ENCODE measurements at places on chromosomes 13 and 19. TPM values are rescaled to one million over a fixed set of nuclear protein-coding genes. Genes with fewer than 3 reads are reported as not detected.

The CC2D1A gene
- 16.3 TPM for polyA plus RNA-seq

The ZNF737 gene
- 13.0 TPM for polyA plus RNA-seq

The LILRB4 gene
- polyA plus RNA-seq = 1.3 TPM

The TSSK6 gene
- polyA plus RNA-seq = 1.2 TPM

The KLF2 gene
- 88.4 TPM for polyA plus RNA-seq

The COX7A1 gene
- polyA plus RNA-seq = 221 TPM

The DACT3 gene
- polyA plus RNA-seq = 13.0 TPM

The DPY19L3 gene
- 21.7 TPM for polyA plus RNA-seq

The SLC25A41 gene
- polyA plus RNA-seq = 0.41 TPM

The LILRB2 gene
- 2.7 TPM for polyA plus RNA-seq

The ZNF665 gene
- polyA plus RNA-seq = 4.4 TPM

The LGI4 gene
- 13.2 TPM for polyA plus RNA-seq

The ZNF541 gene
- 0.12 TPM for polyA plus RNA-seq

The SYCN gene
- not detected for polyA plus RNA-seq

GRCh38 chr13:59806801-59807200 lies 356.9 kb downstream of the DIAPH3 start:
- DNase-seq = no peak

GRCh38 chr19:28242317-28242927 lies 970.5 kb downstream of the UQCRFS1 start:
- DNase-seq = no peak

- DNase-seq = no peak
Measured at GRCh38 chr13:52447815-52448552, 2.5 kb downstream of the VPS36 start.

DNA sequence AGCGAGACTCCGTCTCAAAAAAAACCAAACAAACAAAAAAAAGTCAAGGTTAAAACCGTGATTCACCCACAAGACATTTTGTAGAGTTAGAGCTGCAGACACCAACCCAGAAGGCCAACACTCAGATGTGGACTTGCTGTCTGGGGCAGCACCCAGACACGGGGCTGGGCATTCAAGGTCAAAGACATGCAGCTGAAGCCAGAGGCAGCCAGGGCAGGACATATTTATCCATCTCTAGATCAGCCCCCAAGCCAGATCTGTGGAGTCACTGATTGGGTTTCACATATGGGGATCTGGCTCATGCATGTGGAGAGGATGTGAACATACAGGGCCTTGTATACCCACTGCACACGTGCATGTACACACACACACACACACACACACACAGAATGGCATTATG lies 3.6 kb downstream of the KLK15 start:
- no peak for DNase-seq

DNA sequence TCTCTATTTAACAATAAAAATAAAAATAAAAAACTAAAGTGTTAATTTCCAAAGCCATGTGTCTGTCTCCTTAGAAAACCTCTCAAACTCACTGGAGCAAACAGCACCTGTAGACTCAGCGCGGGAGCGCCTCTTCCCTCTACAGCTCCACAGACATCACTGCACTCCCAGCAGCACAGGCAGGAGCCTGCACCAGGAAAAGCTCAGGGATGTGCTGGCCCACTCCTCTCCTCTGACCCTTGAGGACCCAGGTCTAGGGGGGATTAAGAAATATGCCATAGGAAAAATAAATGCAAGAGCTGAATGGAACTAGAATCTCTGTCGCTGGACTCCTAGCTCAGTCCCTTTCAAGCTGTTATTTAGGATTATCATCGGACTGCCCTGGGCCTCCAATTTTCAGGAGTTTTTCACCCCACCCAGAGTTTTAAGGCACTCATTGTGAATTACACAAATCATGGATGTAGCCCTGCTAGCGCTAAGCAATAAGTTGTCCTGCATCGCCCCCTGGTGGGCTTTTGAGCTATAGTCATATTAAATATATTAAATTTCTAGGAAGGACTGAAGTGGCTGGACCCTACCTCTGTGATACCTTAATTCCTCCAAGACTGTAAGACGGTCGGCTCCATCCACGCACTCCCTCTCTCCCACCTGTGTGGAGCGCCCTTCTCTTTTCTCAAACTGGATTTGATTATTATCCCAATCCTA lies 333.9 kb downstream of the UQCRFS1 start:
- DNase-seq = peak; percentile 70

- DNase-seq = peak; percentile 56
Measured at GRCh38 chr19:2550431-2551171, 74.7 kb downstream of the GADD45B start.

DNA sequence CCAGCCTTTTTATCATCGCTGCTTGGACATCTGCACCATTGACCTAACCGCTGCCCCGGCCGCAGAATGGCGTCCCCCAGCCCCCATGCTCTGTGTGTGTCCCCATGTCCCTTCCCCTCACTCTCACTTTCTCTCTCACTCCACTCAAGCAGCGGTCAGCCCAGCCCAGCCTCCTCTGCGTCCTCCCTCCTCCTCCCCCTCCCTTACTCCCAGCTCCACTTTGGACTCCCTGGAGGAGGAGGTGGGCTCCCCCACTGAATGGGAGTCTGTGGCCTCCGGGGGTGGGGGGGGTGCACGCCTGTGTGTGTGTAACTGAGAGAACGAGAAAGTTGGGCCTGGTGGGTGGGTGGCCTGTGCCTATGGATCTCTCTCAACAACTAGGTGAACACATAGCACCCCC lies 2.2 kb downstream of the MAP2K7 start:
- DNase-seq = no peak

- no peak for DNase-seq
Measured at GRCh38 chr19:46068345-46069258, 27.8 kb upstream of the IGFL4 start.

GRCh38 chr13:43159026-43159461 lies 135.7 kb downstream of the DNAJC15 start:
- peak; percentile 26 for DNase-seq

DNA sequence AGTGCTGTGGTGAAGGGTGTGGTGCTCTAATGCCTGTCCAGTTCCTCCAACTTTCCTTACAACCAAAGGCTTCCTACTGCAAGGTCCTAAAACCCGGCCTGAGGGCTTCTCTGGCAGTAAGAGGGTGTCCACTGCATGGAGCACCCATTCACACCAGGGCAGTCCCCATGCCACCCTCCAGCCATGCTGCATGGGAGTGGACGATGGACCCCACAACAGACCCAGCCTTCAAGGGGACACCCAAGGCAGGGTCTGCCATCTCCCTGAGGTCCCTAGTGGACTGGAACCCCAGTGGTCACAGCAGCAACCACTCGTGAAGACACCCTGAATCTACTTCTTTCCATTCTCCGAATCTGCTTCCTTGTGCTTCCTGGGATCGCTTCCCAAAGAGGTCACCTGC lies 117.6 kb upstream of the SOX1 start:
- DNase-seq = no peak

DNA sequence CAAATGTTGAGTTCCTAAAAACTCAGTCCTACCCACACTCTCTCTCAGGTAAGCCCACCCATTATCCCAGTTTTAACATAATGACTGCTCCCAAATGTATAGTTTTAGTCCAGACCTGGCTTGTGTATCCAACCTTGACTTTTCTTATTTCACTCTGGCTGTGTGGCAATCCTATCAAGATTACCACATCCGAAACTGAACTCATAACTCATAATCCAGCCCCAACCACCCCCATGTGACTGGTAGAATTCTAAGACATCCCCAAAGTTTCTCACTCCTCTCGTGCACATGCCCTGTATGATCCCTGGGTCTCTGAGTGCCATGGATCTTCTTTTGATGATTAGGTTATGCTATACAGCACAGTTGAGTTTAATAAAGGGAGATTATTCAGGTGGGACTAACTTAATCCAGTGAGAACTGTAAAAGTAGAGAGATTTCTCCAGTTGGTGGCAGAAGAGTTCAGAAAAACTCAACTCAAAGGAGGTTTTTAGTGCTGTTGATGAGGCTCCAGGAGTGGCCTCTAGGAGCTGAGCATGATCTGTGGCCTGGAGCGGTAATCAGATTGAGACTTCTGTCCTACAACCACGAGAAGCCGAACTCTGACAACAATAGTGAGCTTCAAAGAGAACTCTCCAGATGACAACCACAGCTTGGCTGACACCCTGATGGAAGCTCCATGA lies 413.4 kb downstream of the ZNF536 start:
- no peak for DNase-seq

GRCh38 chr13:24035411-24035810 lies 125.1 kb upstream of the SPATA13 start:
- DNase-seq = no peak

GRCh38 chr13:92739306-92739818 lies 487.2 kb upstream of the GPC6 start:
- DNase-seq = no peak

DNA sequence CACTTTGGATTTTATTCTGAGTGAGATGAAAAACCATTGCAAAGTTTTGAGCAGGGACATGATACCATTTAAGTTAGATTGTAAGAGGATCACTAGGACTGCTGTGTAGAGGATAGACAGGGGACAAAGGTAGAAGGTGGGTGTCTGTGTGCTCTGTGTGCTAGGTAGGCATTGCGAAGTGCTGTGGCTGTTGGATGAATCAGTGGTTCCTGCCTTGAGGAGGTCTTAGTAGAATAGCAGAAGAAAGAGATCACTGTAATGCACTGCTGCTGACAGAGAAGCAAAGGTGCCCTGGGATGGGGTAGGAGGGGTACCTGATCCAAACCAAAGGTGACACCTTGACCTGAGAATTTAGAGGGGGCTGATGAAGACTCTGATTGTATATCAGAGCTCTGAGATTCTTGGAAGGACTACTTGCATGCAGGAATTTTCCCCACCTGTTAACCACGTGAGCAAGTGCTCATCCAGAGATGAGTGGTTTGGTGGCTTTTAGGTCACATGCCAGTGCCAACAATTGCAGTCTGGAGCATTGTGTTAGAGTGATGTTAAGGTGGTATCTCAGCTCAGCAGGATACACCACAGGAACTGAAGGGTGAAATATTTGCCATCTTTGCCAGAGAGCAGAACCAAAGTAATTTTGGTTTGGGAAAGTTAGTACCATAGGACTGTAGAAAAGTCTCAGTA lies 10.8 kb downstream of the WASF3 start:
- no peak for DNase-seq

DNA sequence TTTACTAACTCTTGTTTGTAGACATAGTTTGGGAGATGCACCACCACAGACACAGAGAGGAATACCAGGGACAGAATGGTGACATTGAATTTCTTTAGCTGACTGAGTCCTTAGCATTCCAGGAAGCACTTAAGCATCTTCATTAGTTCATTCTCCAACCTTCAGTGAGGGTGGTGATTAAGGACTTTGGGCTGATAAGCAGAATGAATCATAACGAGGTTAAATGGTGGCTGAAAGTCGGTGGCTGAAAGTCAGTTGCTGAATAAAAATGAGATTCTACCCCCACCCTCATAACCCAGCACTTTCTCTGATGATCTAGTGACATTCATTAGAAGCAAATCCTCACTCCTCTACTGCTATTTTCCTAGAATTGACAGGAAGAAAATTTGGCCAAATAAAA lies 10.6 kb downstream of the PCDH8 start:
- no peak for DNase-seq

DNA sequence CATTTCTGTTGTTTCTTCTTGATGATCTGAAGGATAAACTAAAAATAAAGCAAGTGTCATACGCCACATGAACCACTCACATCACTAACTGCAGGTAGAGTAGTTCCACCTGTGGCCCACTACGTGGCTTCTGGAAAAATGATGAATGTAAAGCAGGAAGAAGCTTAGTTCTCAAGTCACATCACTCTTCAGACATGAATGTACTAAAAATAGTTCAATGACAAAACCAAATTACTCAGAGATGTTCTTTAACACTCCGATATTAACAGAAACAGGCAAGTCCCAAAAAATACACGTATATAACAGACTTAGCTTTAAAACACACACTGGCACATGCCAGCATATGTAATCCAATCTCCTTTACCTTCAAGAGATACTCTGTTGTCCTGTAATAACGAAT lies 21.6 kb downstream of the RAB20 start:
- DNase-seq = no peak

DNA sequence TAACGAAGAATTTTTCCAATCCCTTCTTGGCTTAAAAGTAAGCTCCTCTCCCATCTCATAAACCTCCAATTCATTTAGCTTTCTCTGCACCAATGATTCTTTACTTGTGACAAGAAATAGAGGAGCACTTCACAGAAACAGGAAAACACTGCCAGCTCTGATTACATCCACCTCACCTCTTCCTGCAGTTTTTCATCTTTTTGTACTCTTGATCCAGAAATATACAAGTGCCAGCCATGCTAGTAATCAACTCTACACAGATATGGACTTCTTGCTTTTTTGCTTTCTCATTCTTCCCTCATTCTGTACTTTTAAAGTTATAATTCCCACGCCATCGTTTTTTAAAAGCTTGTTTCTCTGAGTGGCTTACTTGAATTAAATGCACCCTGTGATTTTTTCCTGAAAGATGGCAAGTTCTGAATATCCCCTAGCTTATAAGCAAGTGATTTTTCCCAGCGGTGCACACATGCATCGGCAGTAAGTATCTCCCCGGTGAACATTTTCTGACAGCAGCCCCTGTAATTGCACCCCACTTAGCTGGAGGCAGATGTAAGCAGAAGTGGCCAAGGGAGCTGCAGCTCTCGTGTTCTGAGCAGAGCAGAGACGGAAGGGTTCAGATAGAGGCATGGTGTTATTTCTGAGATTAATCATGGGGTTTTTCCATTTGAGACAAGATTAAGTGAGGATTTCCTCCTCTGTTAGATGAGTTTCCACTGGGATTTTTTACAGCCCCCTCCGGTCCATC lies 340.7 kb downstream of the SLC7A1 start:
- DNase-seq = no peak

DNA sequence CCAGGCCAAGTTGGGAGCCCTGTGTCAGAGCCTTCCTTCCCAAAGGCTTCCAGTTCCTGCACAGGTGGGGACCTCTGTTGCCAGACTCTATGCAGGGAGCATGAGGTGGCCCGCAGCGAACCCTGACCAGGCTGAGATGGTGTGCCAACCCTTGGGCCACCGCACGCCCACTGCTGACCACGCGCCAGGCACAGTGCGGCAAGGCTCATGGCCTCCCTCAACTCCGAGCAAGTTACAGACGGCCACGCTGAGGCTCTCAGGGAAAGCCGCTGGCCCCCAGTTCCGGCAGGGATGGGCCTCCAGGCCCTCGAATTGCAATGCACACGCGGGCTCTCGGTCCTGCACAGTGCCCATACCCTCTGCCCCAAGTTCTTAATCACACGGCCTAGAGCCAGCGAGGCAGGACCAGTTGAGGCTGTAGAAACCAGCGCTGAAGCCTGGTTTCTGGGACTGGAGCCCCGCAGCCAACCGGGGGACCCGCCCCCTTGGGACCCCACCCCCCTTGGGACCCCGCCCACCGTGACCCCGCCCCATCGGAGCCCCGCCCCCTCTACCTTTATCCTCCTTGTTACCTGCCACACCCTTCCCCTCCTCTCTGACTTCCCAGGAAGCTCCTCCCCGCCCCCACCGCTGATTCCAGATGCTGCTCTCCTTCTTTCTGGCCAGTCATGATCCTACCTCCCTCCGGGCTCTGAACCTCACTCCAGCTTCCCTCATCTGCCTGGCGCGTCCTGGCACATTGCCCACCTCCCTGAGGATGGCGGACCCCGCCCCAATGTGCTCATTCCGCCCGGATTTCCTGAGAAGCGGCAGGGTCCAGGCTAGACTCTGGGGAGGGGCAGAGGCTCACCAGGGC lies 6.0 kb downstream of the PEX11G start:
- DNase-seq = no peak
